GM18507 (cell line): ENCODE measurements at places on chromosomes 5 and 9.
A peak's percentile ranks its signal among the peaks of the same experiment; 100 is the strongest.

GRCh38 chr5:54401515-54401914 lies 54.0 kb upstream of the HSPB3 start:
- no peak for DNase-seq

- no peak for DNase-seq
Observed at GRCh38 chr9:24652181-24652580, 106.5 kb upstream of the IZUMO3 start.

DNA sequence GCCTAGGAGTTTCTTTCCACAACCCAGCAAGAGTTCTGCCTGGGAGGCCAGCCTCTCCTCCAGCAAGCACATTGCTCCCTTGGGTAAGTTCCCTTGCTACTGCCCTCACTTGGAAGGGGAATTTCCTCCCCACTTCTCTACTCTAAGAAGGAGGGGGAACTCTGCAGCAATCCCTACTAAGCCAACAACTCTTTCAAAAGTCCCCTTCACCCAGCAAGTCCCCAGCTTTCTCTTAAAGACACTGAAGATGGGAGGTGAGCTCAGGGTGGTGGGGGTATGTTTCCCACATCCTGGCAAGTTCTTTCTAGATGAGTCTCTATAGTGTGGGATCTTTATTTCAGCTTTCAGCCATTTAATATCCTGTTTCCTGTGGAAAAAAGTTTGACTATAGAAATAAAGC lies 49.0 kb downstream of the PDE8B start:
- DNase-seq = no peak

GRCh38 chr5:43041669-43042175 lies 1.6 kb upstream of the ANXA2R start:
- no peak for DNase-seq

GRCh38 chr9:131480258-131480657 lies 22.5 kb upstream of the POMT1 start:
- no peak for DNase-seq

DNA sequence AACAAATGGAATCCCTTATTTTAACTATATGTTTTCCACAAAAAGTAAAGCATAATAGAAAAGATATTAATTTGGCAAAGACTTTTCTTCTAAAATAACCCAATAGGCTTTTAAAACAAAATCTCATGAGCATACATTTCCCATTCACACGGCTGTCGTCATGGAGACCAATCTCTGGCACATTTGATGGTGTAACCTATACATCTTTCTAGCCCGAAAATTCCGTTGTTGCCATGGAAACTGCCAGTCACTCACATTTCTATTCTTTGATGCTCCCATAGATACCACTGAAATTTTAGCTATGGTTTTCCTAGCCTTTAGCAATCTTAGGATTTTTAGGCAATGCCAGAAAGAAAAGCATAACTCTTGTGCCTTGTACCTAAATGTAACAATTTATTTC lies 262.9 kb upstream of the TRPM3 start:
- DNase-seq = no peak

DNA sequence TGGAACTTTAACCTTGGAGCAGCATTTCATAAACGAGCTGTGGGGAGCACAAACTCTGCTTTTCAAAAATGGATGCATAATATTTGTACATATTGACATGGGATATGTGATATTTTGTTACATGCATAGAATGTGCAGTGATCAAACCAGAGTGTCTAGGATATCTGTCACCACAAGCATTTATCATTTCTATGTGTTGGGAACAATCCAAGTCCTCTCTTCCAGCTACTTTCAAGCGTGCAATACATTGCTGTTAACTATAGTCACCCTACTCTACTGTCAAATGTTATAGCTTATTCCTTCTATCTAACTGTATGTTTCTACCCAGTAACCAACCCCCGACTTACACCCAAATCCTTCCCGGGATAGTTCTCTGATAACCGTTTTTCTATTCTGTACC lies 15.0 kb upstream of the C5orf58 start:
- no peak for DNase-seq

- DNase-seq = no peak
Observed at GRCh38 chr9:131017067-131017466, 8.1 kb downstream of the LAMC3 start.

DNA sequence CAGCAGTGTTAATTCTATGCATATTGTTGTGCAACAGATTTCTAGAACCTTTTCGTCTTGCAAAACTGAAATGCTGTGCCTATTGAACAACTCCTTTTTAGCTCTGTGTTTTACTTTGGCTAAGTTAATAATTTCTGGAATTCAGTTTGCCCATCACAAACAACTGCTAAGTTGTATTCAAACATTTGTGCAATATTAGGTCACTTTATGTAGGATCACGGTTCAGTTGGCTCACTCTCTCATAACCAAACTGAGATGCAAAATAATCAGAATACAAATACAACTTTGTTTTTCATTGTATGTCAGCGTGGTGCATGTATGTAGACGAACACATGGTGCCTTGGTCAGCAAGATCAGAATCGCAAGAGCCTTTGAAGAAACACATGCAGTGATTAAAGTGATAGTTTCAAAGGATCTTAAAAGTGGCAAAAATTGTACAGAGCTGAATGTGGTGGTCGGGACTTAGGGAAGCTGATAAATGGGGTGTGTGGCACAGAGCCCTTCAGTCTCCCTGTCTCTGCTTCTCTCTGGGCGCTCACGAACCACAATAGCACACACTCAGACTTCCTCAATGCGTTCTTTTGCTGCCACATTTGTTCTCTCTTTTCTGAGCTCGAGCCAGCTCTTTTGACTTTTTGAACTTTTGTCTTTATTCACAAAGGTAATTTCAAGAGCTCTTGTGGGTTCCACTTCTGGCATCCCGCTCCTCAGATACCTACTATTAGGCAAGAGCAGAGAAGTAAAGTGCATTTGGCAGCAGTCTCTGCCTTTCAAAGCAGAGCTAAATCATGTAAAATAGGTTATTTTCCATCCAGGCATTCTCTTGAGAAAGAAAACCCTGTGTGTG lies 112.4 kb upstream of the CTSL start:
- DNase-seq = no peak

GRCh38 chr9:120521101-120521500 lies 58.9 kb downstream of the CDK5RAP2 start:
- DNase-seq = no peak

DNA sequence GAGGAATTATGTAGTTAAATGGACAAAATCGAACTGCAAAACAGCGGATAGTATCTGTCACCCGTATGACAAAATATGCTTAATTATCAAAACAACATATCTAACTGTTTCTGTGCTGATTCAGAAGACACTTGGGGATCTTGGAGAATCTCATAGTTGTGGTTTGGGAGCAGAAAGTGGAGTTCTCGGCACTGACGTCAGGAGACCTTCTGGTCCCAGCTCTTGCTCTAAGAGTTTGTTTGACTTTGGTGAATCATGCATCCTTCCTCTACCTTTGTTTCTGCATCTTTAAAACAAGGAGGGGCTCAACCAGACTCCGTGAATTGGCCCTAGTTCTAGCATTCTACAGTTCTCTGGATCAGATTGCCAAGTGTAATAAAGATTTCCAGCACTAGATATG lies 37.0 kb upstream of the TAF1L start:
- DNase-seq = no peak

DNA sequence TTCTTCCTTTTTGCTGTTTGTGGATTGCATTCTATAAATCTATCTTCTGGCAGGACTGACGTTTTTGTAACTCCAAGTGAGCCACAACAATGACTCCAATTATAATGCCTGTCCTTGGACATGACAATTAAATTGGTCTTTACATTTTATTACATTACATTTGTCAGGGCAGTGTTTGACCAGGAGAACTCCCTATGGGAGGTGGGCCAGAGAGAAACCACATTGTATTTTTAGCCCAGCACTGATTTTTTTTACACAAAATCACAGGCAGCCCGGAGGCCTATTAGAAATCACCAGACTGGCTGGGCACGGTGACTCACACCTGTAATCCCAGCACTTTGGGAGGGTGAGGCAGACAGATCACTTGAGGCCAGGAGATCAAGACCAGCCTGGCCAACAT lies 99.1 kb upstream of the SMC5 start:
- no peak for DNase-seq

- no peak for DNase-seq
Observed at GRCh38 chr5:65721050-65721719, 724 bp downstream of the SGTB start.

GRCh38 chr5:169781420-169782345 lies 144.6 kb downstream of the DOCK2 start:
- no peak for DNase-seq

- no peak for DNase-seq
Observed at GRCh38 chr5:1724822-1725602, 74.6 kb downstream of the MRPL36 start.

- no peak for DNase-seq
Observed at GRCh38 chr5:92070786-92071185, 687.7 kb upstream of the ARRDC3 start.

DNA sequence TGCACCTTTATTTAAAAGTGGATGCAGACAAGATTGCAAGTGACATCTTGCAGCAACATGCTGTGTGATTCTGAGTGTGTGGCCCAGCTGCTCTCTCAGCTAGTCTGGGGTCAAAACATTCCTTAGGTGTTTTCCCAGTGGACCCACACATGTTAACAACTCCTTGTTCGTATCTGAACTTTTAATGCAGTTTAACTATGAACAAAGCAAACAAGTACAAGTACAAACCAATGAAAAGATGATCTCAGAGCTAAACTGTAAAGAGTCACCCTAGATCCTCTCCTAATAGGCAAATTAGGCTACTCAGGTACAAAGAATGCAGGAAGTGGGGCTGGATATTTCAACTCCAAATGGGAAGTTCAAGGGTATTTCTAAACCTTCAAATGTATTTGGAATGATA lies 108.4 kb downstream of the ENTREP1 start:
- no peak for DNase-seq

- no peak for DNase-seq
Observed at GRCh38 chr5:140267559-140268018, 35.3 kb downstream of the PFDN1 start.

GRCh38 chr9:134178768-134179551 lies 14.6 kb upstream of the RNU6ATAC start:
- no peak for DNase-seq

- DNase-seq = no peak
Observed at GRCh38 chr9:30758726-30759446, 1625.6 kb upstream of the ACO1 start.

- DNase-seq = no peak
Observed at GRCh38 chr5:127649018-127649439, at the start of gene CTXN3. CTXN3 (plus strand) TSS chr5:127649082; CDS start chr5:127657522, 8,440 bp downstream.

- no peak for DNase-seq
Observed at GRCh38 chr9:123345567-123345955, 10.4 kb upstream of the CRB2 start.

DNA sequence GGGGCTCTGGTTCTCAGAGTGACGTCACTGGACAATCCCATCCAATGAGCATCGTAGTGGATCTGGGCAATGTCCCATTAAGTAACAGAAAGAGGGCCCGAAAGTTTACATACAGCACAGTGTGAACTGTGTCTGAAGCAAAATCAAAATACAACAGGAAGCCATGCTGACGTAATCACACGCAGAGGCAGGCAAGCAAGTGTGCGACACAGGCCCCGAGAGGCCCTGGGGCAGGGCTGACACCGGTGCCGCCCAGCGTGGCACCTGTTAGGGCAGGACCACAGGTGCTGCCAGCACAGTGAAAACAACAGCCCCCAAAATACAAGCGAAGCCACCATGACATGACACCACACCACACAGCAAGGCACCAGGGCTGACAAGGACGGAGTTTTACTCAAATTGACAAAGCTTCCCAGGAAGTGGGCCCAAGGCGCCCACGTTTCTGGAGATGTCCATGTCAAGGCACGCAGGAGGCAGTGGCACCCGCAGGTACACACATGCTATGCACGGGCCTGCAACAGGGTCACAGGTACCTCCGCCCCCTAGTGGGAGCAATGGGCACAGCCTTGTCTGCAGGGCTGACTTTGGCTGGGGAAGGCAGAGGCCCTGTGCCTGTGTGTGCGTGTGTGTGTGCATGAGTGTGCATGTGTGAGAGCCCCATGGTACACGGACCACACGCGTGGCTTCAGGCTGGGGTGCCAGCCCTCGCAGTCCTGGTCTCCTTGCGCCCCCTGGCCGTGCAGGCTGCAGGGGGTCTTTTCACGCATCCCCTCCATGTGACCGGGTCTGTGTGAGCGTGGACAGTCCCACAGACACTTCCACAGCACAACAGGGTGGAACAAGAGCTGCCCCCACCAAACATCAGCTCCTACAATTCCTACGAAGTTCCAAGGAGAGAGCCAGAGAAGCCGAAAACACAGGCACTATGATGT lies 19.6 kb downstream of the QSOX2 start:
- DNase-seq = peak; percentile 73

DNA sequence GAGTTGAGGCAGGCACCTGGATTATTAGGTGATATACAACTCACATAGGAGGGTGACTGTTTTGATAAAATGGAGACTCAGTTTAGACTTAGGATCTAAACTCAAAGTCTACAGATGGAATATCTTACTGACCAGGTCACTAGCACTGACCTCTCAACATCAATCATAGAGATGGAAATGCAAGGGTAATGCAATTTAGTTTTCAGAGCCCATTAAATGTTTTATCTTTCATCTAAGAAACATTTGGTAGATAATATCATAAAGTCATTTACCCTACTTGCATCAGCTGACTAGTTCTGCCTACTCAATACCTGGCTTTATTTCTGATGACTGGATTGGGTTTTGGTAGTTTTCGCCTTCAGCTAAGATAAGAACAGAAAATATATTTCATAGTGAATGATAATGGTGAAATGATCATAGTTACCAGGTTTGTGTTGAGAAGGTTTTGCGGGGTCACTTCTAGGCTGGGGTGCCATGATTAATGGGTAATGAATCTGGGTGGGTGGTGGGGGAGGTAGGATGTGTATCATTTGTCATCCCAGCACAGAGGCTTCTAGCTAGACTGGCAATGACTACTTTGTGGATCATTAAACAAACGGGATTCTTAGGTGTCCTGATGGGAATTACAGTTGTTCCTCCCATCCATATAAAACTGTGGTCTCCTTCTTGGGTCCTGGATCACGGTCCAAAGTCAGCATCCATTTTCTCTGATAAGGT lies 173.4 kb downstream of the PPP2R2B start:
- DNase-seq = no peak

DNA sequence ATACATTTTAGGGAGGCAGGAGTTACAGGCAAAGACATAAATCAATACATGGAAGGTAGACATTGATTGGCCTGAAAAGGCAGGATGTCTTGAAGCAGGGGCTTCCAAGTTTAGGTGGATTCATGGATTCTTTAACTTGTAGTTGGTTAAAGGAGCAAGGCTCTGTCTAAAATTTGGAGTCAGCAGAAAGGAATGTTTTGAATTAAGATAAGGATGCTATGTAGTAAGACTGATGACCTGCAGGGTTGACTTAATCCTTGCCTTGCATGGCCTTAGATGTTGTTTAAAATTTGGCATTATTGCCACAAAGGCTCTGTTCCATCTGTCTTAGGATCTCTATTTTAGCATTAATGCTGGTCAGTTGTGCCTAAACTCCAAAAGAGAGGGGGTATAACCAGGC lies 171.3 kb downstream of the C5orf15 start:
- no peak for DNase-seq

- peak; percentile 52 for DNase-seq
Observed at GRCh38 chr5:1312993-1313833, 18.3 kb upstream of the TERT start.

GRCh38 chr5:33261305-33261704 lies 179.5 kb upstream of the TARS1 start:
- no peak for DNase-seq
